Activated naive CD8-positive, alpha-beta T cell treated with anti-CD3 and anti-CD28 coated beads for 36 hours (primary cell): ENCODE measurements at places on chromosomes 12 and 14.

DNA sequence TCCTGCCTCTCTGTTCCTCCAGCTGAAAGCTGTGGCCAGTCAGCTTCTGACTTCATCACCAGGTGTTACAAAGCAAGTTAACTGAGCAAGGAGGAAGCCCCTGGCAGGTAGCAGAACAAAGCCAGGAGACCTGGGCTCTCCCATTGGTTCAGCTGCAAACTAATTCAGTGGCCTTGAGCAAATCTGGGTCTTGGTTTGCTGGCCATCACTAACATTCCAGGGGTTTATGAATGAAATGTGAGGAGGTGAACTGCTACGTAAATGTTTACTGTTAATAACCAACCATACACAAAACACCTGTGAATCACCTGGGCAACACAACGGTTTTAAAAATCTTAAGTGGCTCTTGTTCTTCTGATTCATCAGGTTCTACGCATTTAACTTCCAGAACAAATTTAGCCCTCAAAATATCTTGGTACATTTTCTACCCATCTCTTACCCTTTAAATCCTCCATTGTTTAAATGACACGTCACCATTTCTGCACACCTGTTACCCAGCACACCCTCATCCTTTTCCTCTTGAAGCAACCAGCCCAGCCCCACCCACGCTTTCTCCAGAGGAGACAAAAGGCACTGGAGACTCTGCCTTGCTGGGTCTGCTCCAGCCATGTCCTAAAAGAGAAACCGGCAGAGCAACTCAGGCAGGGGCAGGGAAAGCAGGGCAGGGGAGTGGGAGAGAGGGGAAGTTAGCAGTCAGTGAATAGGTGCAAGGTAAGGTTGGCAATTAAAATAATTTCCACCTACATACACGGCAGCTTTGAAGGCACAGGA is 49.3 kb upstream of the TSPAN11 start:
- DNase-seq = no peak

- DNase-seq = no peak
These were observed 256.2 kb downstream of the DAD1 start for GRCh38 chr14:22332686-22333421.

DNA sequence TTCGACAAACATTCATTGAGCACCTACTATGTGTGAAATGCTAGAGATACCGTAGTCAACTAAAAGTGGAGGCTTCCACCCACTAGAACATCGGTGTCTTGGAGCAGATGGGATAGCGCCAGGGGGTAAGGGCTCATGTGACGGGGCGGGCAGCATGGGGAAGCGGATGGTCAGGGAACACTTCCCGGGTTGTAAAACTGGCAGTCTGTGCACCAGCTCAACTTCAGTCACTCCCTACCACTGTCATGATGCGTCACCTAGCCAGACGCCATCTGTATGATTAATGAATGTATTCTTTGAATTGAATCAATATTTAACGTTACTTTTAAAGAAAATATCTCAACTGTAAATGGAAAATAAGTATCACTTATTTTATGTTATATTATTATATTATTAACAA is 93.5 kb downstream of the PIWIL1 start:
- DNase-seq = no peak

DNA sequence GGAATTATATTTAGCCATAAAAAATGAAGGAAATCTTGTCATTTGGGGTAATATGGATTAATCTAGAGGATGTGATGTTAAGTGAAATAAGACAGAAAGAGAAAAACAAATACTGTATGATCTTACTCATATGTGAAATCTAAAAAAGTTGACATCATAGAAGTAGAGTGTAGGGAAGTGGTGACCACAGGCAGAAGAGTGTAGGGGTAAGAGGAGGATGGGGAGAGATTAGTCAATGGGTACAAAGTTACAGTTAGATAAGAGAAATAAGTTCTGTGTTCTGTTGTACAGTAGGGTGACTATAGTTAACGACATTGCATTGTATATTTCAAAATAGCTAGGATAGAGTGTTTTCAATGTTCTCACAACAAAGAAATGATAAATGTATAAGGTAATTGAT is 87.0 kb downstream of the TSHR start:
- DNase-seq = no peak

DNA sequence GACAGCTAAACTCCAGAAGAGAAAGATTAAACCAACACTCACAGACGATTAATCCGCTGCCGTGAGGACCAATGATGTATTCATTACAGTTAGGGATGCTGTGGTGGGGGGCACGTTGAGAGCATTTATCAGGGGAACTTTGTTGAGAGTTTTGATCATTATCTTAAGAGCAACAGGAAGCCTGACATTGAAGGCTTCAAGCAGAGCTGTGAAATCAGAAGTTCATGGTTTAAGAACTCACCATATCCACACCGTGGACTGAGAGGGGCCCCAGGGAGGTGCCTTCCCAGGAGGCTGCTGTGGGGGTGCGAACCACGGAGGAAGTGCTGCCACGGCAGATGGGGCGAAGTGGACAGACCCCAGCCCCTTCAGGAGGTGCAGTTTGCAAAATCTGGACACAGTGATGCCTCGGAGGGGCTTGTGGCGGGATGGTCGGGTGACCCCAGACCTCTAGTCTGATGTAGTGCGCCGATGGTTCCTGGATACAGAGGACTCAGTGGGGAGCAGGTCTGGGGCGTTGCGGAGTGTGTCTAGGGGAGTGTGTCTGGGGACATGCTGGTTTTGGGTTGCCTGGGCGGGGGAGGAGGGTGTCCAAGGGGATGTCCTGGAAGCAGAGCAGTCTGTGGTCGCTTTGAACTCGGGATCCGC is 73.0 kb downstream of the DIO3 start:
- no peak for DNase-seq

DNA sequence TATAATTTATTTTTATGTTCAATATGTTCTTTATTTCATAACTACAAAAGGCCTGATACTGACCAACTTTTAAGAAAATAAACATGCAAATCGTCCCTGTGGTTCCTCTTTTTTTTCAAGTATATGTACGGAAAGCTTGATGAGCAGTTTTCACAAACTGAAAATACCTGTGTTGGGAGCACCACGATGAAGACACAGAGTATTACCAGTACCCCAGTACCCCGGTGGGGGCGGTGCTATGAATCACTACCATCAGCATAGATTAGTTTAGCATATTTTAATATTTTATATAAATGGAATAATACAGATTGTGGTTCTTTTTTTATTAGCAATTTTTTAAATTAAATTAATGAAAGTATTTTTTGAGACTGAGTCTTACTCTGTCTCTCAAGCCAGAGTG is 7.0 kb downstream of the B4GALNT3 start:
- DNase-seq = no peak

DNA sequence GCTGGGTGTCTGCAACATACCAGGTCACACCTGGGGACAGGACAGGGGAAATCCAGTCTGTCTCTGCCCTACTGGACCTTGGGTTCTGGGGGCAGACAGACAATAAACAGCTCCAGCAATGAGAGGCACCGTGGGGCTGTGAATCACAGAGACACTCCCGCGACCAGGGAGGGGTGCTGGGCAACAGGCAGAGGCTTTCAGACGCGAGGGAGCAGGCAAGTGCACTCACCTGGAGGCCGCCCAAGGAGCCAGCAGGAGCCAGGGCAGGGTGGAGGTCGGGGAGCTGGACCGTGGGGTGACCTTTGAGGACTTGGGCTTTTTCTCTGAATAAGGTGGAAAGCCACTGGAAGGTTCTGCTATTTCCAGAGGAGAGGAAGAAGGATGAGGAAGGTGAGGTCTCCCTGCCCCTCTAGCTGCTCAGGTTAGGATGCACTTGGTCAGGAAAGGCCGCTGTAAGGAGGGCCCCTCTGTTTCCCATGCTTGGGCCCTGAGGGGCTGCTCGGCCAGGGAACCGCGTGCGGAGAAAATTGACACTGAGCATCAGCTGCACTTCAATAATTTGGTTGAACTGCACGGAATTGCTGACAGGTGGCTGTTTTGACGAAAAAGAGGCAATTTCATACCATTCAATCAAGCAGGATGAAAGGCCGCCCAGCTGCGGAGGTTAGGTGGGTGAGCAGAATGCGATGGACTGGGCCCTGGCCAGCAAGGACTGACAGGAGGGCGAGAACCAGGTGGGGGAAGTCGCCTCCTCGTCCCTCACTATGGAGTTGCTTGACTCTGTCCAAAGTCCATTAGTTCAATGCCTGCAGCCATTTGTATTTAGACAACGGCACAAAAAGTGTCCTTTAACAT is 42.2 kb downstream of the JAG2 start:
- no peak for DNase-seq

- DNase-seq = no peak
These were observed 433 bp downstream of the COX16 start for GRCh38 chr14:70359076-70359424.

DNA sequence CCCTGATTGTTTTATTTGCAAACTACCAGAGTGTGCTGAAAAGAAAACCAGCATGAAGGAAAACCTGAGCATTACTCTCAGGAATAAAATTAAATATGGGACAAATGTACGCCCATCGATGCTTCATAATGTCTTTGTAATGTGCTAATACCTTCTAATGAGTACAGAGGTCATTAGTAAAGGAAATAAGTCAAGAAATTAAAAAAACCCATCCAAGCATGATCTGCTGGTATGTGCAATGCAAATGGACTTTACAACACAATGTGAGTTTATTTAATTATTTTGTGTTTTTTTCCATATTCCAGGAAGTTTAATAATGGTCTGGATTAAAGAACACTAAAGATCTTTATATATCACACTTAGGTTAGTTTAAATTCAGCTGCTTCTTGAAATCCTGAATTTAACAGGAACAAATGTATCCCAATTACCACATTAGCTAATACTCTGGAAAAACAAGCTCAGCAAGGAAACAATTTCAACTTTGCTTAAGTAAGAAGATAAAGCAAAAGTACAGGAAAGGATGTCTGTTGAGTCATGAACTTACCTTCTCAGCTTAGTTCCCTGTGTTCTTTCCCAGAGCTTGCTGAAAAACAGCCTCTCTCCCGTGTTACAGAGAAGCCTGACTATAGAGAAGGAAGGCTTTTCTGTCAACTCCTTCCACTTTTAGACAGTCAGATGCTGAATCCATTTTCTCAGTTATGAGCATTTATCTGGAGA is 179.3 kb upstream of the TMEM260 start:
- DNase-seq = no peak

GRCh38 chr14:71960494-71961353 is 28.5 kb downstream of the RGS6 start:
- no peak for DNase-seq
